ENCODE measurements at places on chromosomes 12 and 14.

GRCh38 chr14:70029296-70030132, 150.3 kb downstream of the SMOC1 start:
- DNase-seq = no peak

DNA sequence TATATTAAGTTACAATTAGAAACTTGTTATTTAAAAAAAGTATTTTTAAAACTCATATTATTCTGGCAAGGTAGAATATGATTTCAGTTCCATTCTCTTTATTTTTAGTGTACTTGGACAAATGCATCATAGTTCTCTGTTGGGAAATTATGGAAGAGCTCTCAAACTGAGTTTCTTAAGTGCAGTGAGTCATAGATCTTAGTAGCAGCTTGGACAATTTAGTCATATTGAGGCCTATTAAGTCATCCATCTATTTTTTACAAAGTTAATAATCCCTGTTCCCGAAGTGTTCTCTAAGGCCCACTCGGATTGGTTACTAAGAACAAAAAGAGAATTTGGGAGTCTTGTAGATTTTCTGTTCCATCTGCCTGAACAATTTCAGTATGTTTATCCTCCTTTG, 113.9 kb downstream of the ANO4 start:
- no peak for DNase-seq

GRCh38 chr12:97556302-97556779, 93.7 kb downstream of the RMST start:
- peak; percentile 75 for DNase-seq

- no peak for DNase-seq
Observed at GRCh38 chr12:102964872-102965271, 7.4 kb downstream of the ASCL1 start.

- no peak for DNase-seq
Observed at GRCh38 chr12:117141097-117141898, 42.1 kb upstream of the TESC start.
